ENCODE measurements at places on chromosomes 11 and 22.

GRCh38 chr11:68904248-68904847 lies 657 bp downstream of the IGHMBP2 start:
- DNase-seq, result no peak

DNA sequence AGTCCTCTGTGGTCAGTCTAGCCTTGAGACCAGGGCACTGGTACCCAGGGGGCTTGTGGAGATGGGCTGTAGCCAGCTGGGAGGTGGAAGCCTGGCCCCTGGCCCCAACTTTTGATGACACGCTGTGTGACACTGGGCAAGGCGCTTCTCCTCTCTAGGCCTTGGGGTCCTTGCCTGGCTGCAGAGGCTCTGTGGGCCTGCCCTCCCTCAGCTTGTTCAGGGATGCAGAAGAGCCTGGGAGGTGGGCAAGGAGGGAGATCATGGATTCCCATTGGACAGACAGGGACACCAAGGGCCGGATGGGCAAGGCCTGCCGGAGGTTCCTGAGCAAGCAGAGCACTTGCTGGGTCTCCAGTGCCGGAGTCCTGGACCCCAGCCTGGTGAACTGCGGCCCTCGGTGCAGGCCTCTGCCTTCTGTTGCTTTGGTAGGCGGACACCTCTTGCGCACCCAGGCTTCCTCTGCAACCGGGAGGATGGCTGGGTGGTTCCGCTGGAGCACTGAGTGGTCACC lies 1.3 kb upstream of the PPP2R5B start:
- DNase-seq, result no peak

DNA sequence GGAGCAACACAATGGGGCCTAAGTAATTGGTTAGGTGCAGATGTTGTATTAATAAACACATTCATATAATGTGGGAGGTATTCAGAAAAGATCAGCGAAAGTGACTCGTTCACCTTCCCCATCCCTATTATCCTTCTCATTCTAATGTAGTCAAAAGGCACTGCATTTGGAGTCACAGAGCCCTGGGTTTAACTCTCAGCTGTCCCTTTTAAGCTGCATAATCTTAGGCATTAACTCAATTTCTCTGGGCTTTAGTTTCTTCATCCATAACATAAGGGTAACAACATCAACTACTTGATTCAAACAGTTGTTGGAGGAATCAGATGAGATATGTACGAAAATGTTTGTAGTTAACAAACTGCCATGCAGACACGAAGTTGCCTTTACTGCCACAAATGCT lies 187.6 kb upstream of the PITPNB start:
- no peak for DNase-seq

DNA sequence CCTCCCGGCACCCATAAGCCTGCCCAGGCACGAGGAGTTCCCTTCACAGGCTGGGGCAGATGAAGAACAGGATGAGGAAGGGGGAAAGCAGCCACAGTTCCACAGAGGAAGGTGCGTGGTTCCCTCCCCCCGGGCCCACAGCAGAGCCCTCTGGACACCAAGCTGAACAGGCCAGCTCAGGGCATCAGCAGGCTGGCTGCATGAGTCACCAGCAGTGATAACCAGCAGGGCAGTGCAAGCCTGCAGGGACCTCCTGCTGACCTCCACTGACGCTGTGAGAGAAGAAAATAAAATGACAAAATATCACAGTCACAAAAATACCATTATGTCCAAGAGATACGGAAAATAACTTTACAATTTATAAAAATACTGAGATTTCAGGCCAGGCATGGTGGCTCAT lies 11.5 kb downstream of the RTL6 start:
- DNase-seq, result no peak

DNA sequence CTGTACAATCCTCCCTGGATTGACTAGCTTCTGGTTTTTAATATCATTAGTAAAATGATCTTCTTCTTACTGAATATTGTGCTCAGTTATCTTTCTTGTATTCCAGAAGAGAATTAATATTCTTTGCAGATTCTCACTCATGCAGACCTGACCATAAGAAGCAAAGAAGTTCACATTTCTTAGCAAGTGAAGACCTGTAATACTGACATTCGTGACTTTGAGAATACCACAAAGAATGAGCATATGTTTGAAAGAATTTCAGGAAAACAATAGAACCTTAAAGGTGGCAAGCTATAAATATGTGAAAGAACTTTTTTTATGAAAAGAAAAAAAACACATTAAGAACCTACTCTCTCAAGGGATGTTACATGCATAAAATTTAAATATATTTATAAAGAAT lies 371.6 kb downstream of the JRKL start:
- DNase-seq, result no peak

- no peak for DNase-seq
Observed at GRCh38 chr22:37186228-37186996, 1.6 kb downstream of the C1QTNF6 start.

DNA sequence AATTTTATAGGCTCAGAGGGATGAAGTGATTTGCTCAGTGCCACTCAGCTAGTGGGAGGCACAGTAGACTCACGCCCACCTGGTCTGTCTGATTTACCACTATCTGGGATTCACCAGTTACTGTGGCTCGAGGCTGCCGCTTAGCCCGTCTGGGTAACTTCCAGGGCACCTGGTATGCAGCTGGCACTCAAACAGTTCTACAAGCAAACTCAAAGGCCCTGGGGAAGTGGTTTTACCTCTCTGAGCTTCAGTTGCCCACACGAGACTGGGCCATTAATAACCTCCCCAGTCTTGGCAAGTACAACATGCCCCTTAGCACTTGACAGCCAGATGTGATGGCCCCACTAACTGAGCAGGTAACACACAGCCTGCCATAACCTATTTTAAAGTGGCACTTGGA lies 2.6 kb downstream of the GDPD5 start:
- DNase-seq, result no peak

All from stimulated activated CD8-positive, alpha-beta memory T cell treated with anti-CD3 and anti-CD28 coated beads, Interleukin-7, amount 100 ng/mL, for 1 hour (primary cell).